ENCODE measurements at places on chromosomes 7 and 10.

DNA sequence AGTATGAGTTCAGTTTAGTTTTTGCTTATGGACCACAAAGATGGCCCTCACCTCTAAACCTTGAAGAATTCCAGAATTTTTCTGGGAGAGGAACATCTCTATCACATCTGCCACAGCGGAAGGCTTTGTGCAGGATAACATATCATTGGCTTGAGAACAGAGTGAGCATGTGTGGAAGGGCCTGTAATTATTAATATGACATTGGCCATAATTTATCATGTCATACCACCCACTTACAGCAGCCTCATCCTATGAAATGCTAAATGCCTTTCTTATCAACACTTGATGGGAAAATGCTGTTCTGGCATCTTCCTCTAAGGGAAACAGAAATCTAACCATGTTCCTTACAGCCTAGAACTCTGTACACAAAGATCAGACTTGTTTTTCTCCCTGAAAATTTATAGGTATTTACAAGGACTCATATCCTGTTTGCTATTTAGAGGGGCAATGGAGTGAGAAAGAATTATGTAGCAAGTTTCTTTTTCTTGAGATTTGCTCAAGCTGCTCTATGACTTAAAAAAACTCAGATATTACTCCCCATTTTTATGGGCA, 817.3 kb downstream of the LRMDA start:
- H3K36me3 ChIP-seq: no peaks in the 10 kb centered on the region
- no peaks in the 10 kb centered on the region for H3K27me3 ChIP-seq
- no peak overlapping the region for H3K4me3 ChIP-seq
- H3K4me1 ChIP-seq: no peaks in the 10 kb centered on the region

GRCh38 chr7:28292834-28293526, 112.4 kb upstream of the JAZF1 start:
- no peaks in the 10 kb centered on the region for H3K36me3 ChIP-seq
- no peaks in the 10 kb centered on the region for H3K4me1 ChIP-seq
- H3K27me3 ChIP-seq: no peaks in the 10 kb centered on the region

DNA sequence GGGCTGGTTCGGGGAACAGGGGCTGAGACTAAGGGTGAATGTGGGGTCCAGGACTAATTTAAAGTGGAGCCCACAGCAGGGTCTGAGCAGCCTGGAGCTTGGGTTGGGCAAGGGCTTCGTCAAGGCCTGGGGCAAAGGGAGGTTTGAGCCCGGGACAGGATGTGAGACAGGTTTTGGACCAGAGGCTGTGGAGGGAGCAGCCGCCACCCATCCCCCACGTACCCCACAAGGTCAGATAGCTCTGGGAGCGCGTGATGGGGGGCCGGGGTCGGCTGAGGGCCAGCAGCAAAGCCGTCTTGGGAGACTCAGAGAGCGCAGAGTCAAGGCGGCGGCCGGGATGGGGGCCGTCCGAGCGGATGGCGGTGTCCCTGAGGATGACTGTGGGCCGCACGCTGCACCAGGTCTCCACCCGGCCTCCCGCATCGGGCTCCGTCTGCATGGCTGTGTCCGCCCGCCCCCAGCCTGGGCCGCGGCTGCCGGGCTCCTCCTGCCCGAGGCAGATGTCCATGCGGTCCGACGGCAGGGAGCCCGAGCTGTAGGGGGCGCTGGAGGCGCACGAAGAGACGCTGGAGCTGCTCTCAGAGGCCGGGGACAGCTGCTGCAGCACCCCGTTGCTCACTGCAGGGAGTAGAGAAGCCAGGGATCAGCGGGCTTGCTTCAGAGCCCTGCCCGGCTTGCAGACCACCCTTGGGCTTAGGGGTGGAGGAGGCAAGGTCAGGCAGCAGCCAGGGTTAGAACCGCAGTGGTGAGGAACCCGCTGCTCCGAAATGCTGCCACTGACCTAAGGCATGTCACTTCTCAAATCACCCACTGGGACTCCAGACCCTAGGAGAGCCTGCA, 12.1 kb downstream of the PDZD7 start:
- H3K27me3 ChIP-seq: no peaks in the 10 kb centered on the region
- no peak overlapping the region for H3K27ac ChIP-seq
- H3K4me3 ChIP-seq: peak overlapping the region; percentile 20
- H3K4me1 ChIP-seq: no peaks in the 10 kb centered on the region
- peak; percentile 36 for DNase-seq

DNA sequence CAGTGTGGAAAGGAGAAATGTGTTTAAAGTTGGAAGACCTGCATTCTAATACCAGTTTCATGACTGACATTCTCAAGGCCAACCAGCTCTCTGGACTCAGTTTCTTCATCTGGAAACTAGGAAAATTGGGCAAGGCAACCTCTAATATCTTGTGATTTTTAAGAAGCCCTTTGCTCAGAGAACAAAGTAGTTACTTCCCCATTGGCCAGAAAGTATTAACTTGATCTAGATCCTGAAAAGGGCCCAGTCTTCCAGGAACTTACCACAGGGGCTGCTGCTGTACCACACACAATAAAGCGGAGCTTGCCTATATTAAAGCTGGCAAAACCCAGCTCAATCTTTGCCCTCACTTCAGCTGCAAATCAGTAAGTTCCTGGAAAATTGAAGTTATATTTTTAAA, 155.6 kb upstream of the ADO start:
- H3K4me1 ChIP-seq: no peaks in the 10 kb centered on the region
- H3K4me3 ChIP-seq: no peak overlapping the region
- DNase-seq: no peak
- H3K36me3 ChIP-seq: no peaks in the 10 kb centered on the region
- no peaks in the 10 kb centered on the region for H3K27me3 ChIP-seq

GRCh38 chr7:1957471-1958225, 275.1 kb downstream of the MAD1L1 start:
- no peaks in the 10 kb centered on the region for H3K4me1 ChIP-seq
- H3K36me3 ChIP-seq: peaks cover 5% of the 10 kb centered on the region
- DNase-seq: no peak
- no peaks in the 10 kb centered on the region for H3K27me3 ChIP-seq
- H3K27ac ChIP-seq: no peak overlapping the region

- H3K4me3 ChIP-seq: no peak overlapping the region
- H3K4me1 ChIP-seq: no peaks in the 10 kb centered on the region
- peaks cover 3% of the 10 kb centered on the region for H3K36me3 ChIP-seq
- H3K27ac ChIP-seq: no peak overlapping the region
Measured at GRCh38 chr10:70106958-70107791, 25.4 kb downstream of the AIFM2 start.

DNA sequence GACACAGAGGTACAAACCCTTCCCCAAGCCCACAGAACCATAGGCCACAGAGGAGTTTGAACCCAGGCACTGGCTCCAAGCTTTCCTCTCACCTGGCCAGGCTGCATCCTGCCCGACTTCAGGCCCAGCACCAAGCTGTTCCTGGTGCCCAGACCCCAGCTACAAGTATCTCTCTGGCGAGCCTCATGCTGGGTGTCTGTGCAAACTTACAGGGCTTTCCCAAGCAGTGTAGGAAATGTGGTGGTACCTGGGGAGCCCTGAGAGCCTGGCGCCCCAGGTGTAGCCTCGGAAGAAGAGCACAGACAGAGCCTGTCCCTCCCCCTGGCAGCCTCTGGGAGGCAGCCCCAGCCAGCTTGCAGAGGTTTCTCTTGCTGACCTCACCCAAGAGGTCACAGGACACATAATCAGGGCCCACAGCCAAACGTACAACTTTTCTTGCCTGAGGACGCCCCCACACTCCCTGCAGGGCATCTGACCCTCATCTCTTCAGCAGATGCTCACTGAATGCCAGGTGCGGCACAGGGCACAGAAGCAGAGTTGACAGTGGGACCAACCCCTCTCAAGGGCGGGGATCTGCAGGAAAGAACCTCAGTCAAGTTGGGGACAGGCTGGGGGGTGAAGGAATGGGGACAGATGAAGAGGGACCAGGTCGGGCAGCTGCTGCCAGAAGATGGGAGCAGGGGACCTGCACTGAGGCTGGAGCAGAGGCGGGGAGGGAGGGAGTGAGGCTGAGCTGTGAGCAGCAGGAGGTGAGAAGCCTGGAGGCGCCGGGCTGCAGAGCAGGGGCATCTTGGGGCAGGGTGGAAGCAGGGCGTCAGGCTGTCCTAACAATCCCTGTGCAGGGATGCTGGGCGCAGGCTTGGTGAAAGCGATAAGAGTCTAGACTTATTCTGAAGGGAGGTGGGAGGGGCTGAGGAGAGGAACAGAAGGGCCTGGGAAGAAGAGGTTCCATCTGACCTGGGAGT, 16.3 kb upstream of the MYL7 start:
- DNase-seq: no peak
- H3K27ac ChIP-seq: no peak overlapping the region
- no peaks in the 10 kb centered on the region for H3K36me3 ChIP-seq
- H3K4me1 ChIP-seq: no peaks in the 10 kb centered on the region
- no peak overlapping the region for H3K4me3 ChIP-seq

DNA sequence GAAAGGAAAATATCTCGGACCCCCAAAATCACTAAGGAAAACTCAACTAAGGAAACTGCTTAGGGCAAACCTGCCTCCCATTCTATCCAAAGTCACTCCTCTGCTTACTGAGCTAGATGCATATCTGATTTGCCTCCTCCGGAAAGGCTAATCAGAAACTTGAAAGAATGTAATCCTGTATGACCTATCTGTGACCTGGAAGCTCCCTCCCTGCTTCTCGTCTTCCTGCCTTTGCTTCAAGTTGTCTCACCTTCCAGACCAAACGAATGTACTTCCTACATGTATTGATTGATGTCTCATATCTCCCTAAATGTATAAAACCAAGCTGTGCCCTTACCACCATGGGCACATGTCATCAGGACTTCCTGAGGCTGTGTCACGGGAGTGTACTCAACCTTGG, 58.1 kb upstream of the SEC61G start:
- H3K4me1 ChIP-seq: peaks cover 12% of the 10 kb centered on the region
- no peaks in the 10 kb centered on the region for H3K27me3 ChIP-seq
- H3K36me3 ChIP-seq: no peaks in the 10 kb centered on the region
- no peak overlapping the region for H3K4me3 ChIP-seq
- H3K27ac ChIP-seq: no peak overlapping the region
- no peak for DNase-seq

DNA sequence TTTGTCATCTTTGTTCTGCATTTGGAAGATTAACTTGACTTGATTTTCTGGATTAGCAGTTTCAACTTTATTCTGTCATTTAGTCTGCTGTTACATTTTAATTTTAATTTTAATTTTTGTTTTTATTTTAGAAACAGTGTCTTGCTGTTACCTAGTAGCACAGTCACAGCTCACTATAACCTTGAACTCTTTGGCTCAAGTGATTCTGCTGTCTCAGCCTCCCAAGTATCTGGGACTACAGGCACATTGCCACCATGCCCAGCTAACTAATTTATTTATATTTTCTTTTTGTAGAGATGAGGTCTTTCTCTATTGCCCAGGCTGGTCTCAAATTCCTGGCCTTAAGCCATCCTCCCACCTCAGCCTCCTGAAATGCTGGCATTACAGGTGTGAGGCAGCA, 35.3 kb downstream of the PALS2 start:
- DNase-seq: no peak
- H3K27ac ChIP-seq: no peak overlapping the region
- H3K27me3 ChIP-seq: no peaks in the 10 kb centered on the region
- no peaks in the 10 kb centered on the region for H3K36me3 ChIP-seq
- no peak overlapping the region for H3K4me3 ChIP-seq
- peaks cover 8% of the 10 kb centered on the region for H3K4me1 ChIP-seq

- H3K4me1 ChIP-seq: no peaks in the 10 kb centered on the region
- H3K27me3 ChIP-seq: no peaks in the 10 kb centered on the region
- no peak overlapping the region for H3K27ac ChIP-seq
- no peak for DNase-seq
- no peak overlapping the region for H3K4me3 ChIP-seq
Measured at GRCh38 chr10:90407131-90407530, 450.7 kb downstream of the HTR7 start.

GRCh38 chr10:70573599-70574506, 28.7 kb downstream of the PRF1 start:
- H3K27ac ChIP-seq: no peak overlapping the region
- H3K36me3 ChIP-seq: no peaks in the 10 kb centered on the region
- H3K4me3 ChIP-seq: no peak overlapping the region
- H3K27me3 ChIP-seq: no peaks in the 10 kb centered on the region
- DNase-seq: no peak

DNA sequence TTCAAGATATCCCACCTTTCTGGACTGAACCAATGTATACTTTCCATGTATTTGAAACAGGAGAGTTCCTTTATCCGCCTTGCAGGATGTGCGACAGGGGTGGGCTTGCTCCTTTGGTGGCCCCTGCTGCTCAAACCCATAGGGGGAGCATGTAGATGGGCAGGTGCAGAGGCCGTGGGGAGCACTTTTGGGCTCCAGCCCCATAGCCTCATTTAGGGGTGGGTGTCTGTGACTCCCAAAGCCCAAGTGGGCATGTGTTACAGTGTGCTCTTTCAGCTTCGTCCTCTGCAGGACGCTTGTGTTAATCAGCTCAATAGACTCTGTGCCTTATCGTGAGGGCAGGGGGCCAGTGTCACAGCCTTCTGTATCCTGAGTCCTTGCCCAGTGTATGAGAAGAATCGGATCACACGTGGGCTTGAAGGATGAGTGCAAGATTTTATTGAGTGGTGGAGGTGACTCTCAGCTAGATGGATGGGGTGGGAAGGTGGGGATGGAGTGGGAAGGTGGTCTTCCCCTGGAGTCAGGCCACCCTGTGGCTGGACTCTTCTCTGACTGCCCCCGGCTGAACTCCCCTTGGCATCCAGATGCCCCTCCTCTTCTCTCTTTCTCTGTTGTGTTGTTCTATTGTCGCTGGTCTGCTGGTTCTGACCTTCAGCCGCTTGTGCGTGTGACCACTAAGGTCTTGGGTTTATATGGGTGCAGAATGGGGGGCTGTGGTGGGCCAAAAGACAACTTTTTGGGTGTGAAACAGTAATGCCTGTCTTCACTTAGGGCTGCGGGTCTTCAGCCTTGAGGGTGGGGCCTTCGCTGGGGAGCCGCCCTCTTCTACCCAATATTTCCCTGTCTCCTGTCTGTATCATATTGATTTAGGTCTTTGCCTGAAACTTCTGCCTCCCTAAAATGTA, 262.2 kb downstream of the GLRX3 start:
- H3K4me1 ChIP-seq: no peaks in the 10 kb centered on the region
- H3K27ac ChIP-seq: no peak overlapping the region
- H3K27me3 ChIP-seq: no peaks in the 10 kb centered on the region
- H3K4me3 ChIP-seq: no peak overlapping the region
- no peaks in the 10 kb centered on the region for H3K36me3 ChIP-seq

DNA sequence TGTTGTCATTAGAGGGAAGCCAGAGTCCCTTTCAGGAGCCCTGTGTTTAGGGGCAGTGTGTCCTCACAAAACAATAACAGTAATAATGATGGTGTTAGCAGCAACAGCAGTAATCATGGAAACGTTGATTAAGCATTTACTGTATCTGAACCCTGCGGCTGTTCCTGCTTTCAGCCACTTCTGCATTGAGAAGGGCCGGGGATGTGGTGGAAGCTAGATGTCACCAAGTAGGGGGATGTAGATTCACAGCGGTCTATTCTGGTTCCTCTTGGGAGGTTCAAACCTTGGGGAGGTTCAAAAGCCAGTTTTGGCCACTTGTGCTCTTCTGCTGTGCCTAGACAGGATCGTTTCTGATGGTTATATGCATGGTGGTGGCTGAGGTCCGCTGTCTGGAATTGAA, 44.8 kb downstream of the PRPF18 start:
- H3K36me3 ChIP-seq: peaks cover 3% of the 10 kb centered on the region
- H3K27ac ChIP-seq: no peak overlapping the region
- DNase-seq: no peak
- H3K4me1 ChIP-seq: peaks cover 4% of the 10 kb centered on the region

Data from thoracic aorta (tissue), 2 donors.